Fibroblast of skin of right quadriceps (primary cell): ENCODE measurements at places on chromosomes 7 and 10.

- DNase-seq: no peak
Measured at GRCh38 chr7:155752756-155753445, 59.4 kb downstream of the SHH start.

DNA sequence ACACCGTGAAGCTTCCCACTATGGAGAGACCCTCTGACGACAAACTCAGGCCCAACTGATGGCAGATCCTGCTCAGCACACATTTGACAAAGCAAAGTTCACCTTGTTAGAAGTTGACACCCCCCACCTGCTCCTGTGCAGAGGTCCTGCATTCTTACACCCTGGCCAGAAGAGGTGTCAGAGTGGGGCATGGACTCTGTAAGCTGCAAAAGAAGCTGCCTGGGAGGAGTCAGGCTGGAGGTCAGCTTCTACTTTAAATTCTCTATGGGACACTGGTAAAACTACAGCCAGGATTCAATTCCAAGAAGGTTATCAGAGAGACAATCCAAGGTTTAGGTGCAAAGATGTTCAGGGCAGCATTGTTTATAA is 20.0 kb upstream of the TNS3 start:
- no peak for DNase-seq

DNA sequence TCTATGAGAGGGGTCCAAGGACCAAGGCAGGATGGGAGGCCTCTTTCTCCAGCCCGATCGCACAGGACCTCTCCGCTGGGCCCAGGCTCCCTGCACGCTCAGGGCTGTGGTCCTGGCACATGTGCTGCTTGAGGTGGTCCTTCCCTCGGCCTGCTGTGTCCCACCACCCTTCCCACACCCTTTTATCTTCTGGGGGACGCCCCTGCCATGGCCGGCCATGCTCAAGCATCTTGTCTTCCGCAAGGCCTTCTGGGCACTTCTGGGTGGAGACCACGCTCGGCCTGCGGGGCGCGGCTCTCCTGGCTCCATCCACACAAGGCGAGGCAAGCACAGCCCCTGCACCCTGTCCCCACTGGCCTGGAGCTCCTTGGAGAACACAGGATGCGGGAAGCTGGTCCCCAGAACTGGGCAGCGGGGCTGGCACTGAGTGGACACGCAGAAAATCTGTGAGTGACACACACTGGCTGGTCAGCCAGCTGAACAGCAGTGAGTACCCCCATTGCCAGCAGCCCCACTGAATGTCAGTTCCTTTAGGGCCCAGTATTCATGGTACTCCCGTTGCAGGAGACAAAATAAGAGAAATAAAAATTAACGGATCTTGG is 115.9 kb downstream of the TCERG1L start:
- no peak for DNase-seq

DNA sequence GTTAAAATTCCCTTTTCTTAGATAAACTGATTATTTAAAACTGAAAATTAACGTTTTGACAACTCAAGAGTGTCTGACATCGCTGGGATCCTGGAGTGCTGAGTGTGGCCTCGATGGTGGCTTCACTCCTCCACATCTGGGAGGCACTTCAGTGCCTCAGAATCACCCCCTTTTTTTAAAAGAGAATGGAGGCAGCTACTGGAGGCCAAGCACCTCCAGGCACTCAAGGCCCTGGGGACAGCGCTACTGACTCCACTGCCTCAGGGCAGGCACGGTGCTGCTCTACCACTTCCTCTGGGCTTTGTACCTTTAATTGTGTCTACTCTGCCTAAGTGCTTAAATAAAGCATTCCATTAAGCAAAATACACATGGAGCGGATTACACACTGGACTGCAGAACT is 27.2 kb upstream of the NCAPG2 start:
- no peak for DNase-seq

- no peak for DNase-seq
Measured at GRCh38 chr7:141891336-141891735, 24.9 kb upstream of the OR9A4 start.

DNA sequence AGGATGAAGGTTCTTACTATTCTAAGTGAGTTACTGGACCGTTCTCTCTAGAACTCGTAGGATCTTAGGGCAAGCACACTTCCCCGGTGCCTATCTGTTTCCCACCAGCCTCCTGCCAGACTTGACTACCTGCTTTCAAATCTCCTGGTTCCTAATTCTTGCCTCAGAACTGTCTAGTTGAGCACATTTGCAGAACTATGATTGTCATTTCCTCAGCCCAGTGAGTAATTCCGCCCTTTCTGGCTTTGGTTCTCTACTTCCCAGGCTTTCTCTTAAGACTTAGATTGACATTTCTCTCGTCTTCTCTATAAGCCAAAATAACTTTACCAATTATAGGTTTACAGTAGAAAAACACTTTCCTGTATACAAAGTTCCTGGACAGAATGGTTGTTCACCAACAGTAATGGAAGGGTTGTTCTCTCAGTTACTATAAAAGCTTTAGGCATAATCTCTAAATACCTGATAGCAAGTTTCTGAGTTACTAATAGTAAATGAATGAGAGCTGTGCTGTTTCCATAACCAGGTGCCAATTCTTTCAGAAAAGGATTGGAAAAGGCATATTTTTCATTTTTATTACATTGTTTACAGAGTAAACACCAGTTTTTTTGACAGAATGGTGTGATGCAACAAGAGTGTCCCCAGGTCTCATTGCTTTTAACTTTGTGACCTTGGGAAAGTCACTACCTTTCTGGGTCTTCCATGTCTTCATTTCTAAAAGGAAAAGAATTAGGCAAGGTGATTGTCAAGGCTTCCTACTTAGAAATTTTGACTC is 41.1 kb downstream of the PLEKHA8 start:
- no peak for DNase-seq

DNA sequence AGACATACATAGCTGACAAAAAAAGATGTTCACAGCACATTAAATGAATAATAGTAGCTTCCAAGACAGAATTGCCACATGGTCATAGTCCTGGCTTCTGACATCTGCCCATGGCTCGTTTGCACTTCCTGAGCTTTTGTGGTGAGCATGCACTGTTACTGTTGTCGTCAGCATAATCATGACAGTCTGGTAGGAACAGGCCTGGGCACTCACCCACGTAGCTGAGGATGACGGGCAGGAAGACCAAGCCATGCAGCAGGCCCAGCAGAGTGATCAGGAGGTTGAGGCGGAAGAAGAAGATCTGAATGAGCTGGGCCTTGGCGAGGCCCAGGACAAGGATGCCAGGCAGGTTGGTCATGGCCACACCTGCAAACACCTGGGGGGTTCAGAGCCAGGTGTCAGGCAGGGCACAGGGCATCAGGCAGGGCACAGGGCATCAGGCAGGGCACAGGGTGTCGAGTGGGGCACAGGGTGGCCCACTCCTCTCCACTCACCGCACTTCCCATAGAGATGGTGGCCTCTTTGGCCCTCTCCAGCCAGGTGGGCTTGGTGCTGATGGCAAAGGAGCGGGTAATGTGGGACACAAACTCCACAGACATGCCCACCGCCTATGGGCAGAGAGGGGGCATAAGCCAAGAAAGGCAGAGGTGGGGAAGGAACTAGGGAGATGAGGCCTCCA is 25.3 kb upstream of the NUDCD3 start:
- no peak for DNase-seq

GRCh38 chr7:112232212-112232978 is 25.9 kb downstream of the ZNF277 start:
- DNase-seq: no peak

- DNase-seq: peak; percentile 67
Measured at GRCh38 chr7:148540041-148540738, 50.4 kb upstream of the C7orf33 start.

DNA sequence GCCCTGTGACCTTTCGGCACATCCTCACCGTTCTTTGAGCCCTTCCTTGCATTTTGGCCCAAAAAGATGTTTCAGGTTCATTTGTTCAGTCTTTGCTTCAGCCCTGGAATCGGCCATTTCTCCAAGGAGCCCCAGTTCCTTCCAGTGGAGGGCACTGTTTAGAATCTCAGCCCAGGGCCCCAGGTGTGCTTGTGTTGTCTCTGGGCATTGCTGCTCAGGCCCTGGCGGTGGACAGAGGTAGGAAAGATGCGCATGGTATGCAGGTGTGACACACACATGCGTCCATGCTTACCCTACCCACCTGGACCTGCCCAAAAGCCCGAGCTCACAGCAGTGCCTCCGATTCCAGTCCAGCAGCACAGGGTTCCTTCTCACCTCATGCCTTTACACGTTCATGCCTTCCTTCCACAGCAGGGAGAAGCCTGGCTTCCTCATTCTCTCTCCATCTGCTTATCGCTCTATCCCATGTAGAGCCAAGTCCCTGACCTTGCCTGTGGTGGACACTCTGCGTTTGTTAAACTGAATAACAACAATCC is 70.6 kb downstream of the LHPP start:
- DNase-seq: no peak

GRCh38 chr7:6071406-6071805 is 40.2 kb downstream of the ANKRD61 start:
- DNase-seq: no peak

- DNase-seq: no peak
Measured at GRCh38 chr10:102669206-102670064, 25.2 kb downstream of the TRIM8 start.

GRCh38 chr10:35745617-35746403 is 103.7 kb upstream of the FZD8 start:
- no peak for DNase-seq

DNA sequence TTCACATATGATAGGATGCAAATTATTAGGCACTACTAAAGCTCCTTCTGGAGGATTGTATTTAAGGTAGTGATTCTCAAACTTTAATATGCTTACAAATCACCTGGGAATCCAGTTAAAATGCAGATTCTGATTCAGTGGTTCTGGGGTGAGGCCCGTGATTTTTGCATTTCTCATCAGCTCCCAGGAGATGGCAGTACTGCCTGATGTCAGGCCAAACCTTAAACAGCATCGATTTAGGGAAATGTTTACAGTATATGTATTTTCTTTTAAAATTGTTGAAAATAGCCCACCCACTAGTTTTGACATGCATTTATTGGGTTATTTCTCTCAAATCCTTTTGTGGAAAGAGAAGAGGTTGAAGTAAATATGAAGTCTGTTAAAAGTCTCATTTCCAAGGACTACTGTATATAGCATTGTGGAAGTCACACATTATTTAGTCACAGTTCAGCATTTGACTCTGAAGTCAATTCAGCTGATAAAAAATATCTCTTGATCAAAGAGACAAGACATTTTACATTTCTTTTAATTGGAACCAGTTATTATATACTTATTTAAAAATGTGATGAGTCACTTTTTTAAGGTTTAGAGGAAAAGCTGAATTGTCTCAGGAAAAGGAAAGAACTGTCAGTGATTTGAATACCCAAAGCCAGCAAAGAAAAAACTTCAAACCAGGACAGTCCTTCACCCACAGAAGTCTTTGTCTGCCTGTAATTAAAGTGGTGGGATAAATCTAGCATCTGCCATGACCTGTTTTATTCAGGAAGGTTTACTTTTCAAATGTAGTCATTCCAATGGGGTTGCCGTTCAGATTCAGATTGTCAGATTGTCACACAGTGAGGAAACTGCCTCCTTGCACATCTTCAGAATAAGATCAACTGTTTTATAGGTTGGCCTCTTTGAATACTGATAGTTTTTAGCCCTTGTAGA is 21.1 kb upstream of the HBP1 start:
- peak; percentile 37 for DNase-seq

GRCh38 chr7:27651702-27652101 is 11.0 kb downstream of the HIBADH start:
- DNase-seq: peak; percentile 31

- DNase-seq: peak; percentile 14
Measured at GRCh38 chr7:129906700-129907099, 46.1 kb downstream of the UBE2H start.

DNA sequence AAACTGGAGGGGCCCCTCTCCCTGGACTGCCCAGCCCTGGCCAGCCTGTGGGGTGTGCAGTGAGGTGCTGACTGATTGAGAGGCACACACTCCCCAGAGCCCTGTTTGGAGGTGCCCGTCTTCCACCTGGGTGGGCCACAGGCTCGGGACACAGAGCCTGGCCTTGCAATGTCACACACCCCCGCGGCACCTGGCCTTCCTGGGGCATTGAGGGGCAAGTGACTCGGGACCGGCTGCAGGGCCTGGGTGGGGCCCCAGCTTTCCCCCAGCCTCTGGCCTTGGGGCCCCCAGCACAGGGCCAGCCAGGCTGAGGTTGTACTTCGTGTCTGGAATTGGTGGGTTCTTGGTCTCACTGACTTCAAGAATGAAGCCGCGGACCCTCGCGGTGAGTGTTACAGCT is 13.9 kb upstream of the NKX6-2 start:
- DNase-seq: no peak

DNA sequence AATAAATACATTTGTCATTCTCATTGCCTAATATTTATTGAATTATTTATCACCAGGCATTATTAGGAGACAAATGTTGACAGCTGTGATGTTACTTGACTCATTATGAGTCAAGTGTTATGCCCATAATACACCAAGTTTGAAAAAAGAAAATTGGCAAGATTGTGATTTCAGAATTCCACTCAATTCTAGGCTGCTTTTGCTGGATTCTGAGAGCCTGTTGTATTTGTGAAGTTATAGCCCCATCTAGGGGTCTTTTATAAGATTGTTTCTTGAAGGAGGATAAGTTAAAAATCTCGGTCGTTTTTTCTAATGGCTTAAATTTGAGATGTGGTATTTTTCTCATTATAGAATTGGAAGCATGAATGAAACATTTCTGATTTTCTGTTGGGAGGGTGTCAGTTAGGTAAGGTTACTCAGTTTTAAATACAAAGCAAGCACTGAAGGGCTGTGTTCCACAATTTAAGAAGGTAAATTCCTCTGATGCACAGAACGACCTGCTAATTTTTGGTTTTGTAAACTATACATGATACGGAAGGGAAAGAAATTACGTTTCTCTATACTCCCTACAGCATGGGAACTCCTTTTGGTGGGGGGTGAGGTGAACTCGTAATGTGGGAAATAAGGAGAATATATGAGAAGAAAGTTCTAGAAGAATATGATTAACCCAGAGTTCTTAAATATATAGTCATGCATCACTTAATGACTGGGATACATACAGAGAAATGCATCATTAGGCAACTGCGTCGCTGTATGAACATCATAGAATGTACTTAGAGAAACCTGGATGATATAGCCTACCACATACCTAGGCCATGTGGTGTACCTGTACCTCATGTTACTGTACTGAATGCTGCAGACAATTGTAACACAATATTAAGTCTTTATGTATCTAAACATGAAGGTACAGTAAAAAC is 2.6 kb downstream of the STK31 start:
- DNase-seq: peak; percentile 68

DNA sequence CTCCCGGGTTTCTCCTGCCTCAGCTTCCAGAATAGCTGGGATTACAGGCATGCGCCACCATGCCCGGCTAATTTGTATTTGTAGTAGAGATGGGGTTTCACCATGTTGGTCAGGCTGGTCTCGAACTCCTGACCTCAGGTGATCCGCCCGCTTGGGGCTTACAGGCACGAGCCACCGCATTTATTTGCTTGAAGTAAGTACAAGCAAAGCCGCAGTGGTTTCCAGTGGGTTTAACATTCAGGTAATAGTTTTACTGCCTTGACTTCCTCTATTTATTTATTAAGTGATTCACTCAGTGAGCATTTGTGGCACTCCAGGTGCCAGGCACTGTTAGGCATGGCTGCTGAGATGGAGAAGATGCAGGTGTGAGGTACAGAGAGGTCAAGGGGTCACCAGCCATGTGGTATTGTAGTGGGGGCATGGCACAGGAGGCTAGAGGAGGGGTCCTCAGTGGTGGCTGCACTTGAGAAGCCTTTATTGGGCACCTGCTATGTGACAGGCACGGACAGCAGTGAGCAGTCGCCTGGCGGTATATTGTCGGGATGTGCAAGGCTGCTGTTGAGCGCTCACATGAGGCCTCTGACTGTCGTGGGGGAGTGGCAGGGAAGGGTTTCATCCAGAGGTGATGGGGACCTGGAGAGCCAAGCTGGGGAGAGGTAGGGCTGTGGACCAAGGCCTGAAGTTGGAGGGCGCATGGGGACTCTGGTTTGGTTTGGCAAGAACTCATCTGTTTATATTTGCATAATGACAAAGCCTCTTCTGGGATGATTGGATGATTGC is 54.9 kb downstream of the DOCK1 start:
- no peak for DNase-seq
